ENCODE measurements at places on chromosomes 2 and 18.

GRCh38 chr2:98478907-98479306 is 34.2 kb downstream of the INPP4A start:
- DNase-seq = no peak

DNA sequence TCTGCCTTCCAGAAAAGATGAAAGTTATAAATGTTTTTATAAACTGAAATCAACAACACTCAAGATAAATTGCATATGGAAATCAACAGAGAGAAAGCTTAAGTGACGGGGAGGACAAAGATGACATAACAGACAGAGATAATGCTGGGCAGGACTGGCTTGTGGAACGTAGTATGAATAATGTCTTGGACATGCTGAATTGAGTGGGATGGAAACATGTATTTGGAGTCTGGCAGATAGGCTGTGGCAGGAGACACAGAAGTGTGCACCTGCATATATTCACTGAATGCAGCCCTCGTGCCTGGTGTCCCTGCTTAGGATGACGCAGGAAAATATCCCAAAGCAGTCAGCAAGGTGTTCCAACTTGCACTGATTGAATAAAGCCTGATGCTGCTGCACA is 318.2 kb downstream of the CBLN2 start:
- no peak for DNase-seq

DNA sequence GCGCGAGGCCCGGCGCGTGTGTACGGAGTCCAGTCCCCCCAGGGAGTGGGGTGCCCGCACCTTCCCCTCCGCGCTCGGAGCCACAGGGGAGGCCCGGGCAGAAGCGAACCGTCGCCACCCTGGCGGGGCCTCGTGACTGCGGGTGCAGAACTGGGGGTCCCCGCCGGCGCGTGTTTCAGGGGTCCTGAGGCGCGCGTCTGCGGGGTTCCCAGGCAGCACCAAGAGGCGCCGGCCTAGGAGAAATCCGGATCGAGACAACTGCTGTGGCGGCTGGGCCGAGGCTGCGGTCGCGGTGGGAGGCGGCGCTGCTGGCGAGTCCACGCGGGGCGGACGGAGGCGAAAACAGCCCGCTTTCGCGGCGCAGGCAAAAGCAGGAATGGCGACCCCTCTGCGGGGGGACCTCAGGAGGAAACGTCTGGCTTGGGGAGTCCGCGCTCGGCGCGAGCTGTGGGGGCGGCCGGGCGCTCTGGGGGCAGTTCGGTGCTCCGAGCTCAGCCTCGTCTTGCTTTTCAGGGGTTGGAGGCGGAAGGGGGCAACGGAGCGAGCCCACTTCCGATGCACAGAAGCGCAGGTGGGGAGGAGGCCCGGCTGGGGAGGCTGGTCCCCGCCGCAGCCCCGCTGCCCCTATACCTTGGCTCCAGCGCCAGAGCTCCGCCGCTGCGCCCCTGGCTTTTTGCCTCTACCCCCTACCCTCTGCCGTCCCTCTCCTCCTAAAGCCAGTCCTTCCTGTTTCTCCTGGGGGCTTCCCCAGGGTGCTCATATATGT is 81.5 kb upstream of the LDLRAD4 start:
- no peak for DNase-seq

GRCh38 chr2:172039011-172039704 is 39.4 kb downstream of the METAP1D start:
- DNase-seq = no peak

- DNase-seq = no peak
These were observed 358.1 kb upstream of the SYT4 start for GRCh38 chr18:43635397-43635796.

GRCh38 chr2:6827566-6828298 is 38.0 kb downstream of the CMPK2 start:
- no peak for DNase-seq

DNA sequence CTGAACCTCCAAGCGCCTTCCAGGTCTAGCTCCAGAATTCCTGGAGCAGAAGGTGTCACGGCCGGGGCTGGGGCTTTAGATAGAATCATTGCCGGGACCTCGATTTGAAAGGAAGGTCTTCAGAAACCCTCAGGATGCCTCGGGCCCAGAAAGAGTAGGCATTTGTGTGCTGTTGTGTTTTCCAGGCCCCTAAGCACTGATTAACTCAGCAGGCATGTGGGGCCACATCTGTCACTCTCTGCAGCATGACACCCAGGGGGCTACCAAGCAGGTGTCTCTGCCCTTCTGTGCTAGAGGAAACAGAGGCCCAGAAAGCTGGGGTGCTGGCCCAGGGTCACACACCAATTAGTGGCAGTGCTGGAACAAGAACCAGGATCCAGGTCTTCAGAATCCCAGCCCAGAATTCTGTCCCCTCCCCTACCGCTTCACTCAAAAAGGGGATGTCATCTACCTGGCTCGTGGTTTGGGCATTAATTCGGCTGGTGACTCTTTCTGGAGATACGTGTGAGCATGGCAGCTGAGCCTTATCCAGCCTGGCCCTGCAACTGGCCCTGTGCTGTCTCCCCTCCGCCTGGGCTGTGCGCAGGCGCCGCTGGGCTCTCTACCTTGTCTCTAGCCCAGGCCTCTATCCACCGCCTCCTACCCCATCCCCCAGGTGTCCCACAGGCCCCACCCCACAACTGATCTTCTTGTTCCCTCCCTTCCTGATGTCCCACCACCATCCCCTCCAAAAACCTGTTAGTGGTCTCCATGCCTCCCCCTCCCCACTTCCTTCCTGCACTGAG is 245.4 kb downstream of the ATAD2B start:
- DNase-seq = no peak

GRCh38 chr2:234422273-234422732 is 74.6 kb downstream of the ARL4C start:
- DNase-seq = peak; percentile 76

- no peak for DNase-seq
These were observed 27.7 kb downstream of the BIRC6 start for GRCh38 chr2:32384529-32384928.

- DNase-seq = no peak
These were observed 35.3 kb downstream of the NCKAP5 start for GRCh38 chr2:133532919-133533318.

DNA sequence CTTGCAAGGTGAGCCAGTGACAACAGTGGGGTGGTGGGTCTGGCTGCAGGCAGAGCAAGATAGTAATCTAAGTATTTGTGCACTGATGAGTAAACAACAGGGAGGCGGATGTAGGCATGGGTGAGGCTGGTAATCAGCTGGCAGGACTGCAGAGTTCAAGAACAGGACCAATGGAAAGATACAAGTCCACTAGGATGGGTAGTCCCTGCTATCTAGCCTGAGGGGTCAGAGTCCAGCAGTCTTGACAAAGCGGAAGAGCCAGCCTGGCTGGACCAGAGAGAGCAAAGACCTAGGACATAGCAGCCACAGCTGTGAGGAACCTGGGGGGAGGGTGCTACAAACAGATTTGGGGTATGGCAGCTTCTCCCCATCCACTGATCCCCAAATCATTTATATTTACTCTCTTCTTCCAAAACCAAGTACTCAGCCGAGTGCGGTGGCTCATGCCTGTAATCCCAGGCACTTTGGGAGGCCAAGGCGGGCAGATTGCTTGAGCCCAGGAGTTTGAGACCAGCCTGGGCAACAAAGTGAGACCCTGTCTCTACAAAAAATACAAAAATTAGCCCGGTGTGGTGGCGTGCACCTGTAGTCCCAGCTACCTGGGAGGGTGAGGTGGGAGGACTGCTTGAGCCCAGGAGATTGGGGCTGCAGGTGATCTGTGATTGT is 25.9 kb downstream of the VIL1 start:
- DNase-seq = no peak

- DNase-seq = no peak
These were observed 172.6 kb downstream of the MCFD2 start for GRCh38 chr2:46743021-46743420.

- no peak for DNase-seq
These were observed 316.5 kb downstream of the IRS1 start for GRCh38 chr2:226483143-226483542.

DNA sequence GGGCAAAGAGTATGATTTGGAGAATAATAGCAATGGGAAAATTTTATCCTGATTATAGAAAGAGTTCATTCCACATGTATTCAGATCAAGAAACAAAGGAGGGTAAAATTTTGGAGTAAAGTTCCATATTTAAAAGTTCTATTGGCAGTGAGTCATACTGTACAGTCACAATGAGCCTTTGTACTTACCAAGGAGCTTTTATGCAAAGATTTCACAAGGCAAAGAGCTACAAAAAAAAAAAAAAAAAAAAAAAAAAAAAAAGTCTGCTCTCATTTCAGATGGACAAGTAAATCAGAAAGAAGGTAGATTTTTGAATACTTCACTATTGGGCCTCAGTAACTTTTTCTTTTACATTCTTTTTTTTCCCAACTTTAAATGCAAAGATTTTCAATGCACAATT is 1802.2 kb upstream of the PIK3C3 start:
- DNase-seq = no peak

DNA sequence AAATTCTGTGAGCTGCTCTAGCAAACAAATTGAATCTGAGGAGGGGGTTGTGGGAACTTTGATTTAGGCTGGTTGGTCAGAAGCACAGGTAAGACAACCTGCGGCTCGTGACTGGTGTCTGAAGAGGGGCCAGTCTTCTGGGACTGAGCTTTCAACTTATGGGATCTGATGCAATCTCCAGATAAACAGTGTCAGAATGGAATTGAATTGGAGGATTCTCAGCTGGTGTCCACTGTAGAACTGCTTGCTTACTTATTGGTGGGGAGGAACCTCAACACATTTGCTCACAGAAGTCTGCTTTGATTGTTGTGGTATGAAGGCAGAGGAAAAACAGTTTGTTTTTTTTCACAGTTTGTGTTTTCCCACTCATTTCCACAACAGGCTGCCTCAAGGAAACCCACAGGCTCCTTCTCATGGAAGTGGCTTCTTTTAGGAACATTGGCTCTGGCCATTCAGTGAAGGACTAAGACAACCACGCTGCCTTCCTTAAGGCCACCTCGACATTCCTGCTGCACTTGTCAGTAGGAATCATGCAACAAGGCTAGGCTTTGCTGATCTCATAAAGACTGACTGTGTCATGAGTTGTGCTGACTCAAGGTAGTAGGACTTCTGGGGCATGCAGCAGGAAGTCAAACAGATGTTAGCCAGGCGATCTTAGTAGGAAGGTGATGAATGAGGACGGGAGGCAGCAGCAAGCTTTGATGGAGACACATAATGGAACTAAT is 104.7 kb downstream of the TSN start:
- DNase-seq = no peak

DNA sequence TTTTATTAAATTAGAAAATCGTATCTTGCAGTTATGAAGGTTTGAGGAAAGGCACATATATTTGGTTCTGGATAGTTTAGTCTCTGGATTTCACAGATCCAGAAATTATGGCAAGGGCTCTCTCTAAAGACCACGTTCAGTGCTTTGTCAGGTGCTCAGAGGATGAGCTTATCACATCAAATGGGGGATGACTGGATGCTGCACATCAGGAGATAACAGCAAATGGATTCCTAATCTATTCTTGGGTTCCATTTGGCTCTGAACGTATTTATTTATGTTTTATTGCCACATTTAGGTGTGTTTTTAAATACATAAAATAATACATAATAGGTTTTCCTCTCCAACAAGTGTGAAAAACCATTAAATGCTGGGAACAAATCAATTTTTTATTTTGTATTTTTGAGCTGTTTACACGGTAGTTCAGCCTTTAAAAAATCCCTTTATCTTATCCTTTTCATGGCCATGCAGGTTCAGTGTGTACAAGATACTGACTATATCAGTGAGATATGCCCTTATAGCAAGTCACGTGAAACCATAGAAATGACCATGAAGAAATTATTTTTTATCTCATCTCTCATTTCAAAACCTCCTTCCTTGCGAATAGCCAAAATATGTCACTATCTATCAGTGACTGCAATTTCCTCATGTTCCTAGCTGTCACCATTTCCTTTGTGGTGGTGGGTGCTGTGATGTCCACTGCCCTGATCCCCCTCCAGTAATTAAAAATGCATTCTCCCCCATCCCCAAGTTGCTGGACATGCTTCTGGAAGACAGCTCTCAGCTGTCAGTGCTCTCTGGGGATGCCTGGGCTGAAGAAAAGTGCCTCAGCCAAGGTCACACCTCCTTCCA is 25.9 kb upstream of the CXCR4 start:
- no peak for DNase-seq

- DNase-seq = no peak
These were observed 95.8 kb downstream of the PXDN start for GRCh38 chr2:1648241-1649102.

- peak; percentile 10 for DNase-seq
These were observed 425 bp downstream of the ASB3 start for GRCh38 chr2:53786352-53786704.

- DNase-seq = no peak
These were observed 563.4 kb downstream of the LRRTM4 start for GRCh38 chr2:76958749-76959148.

- no peak for DNase-seq
These were observed 371.1 kb downstream of the TXNL1 start for GRCh38 chr18:56267334-56267733.

DNA sequence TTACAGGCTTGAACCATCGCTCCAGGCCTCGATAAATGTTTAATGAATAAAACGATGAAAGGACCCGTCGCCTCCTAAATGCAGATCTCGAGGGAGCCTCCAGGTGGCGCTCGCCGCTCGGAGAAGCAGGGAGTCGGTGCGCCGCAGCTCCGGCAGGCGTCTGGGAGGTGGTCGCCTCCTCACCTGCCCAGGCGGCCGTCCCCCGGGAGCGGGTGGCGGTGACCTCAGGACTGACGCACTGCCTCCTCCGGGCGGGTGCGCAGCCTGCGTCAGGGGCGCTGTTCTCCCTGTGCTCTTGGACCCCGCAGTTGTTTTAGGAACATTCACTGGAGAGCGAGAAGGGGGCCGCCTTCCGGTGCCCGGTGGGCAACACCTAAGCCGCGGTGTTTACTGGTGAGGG is 38.6 kb upstream of the POLE4 start:
- no peak for DNase-seq

DNA sequence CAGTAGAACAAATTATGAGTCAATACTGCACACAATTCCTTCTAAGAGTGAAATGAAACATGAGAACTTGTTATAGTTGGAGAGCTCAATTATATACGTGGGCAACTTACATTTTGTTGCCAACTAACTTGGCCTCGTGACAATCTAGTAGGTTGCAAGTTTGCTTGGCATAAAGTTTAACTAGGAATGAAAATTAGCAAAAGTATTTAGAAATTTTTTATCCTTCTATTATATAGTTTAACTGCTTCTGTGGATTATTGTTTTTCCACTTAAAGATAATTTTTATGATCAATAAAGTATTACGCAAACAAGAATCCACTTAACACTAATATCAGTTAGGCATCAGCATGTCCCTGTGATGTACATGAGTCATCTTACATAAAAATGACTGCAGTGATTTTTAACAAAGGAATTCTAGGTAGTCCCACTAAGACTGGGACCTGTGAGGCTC is 41.1 kb downstream of the FAM124B start:
- DNase-seq = no peak

DNA sequence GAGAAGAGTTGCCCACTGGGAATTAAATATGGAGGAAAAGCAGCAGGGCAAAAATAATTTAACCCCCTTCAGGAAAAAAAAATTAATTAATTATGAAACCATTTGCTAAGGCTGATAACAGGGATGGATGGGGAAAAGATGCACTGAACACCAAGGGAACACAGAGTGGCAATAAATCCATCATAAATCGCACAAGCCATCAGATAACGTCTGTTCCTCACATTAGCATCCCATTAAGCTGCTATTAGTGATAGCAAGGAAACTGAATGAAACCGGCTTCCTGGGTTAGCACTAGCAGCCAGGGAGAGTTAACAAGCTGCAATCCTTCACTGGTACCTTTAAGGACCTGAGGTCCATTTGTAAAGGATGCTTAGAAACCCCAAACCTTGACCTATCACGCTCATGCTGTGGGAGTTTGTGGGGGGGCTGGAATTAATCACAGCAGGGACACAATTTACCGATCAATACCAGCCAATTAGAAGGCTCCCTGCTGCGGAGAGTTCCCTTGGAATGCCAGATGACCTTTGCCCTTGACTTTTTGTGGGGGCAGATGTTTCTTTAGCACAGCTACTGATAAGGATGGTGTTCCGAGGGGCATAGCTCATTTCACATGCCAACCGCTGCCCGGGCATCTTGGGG is 175.5 kb upstream of the KLF7 start:
- DNase-seq = no peak

Measured in pulmonary artery endothelial cell (primary cell).